ENCODE measurements at places on chromosomes 12 and 14.

GRCh38 chr12:57726151-57726883 lies 12.2 kb downstream of the AGAP2 start:
- no peak for DNase-seq

- no peak for DNase-seq
Measured at GRCh38 chr12:4745249-4745648, 25.0 kb downstream of the GALNT8 start.

GRCh38 chr14:36055681-36056225 lies 120.8 kb downstream of the PTCSC3 start:
- no peak for DNase-seq

GRCh38 chr14:104222396-104223036 lies 84.1 kb downstream of the KIF26A start:
- DNase-seq = no peak

DNA sequence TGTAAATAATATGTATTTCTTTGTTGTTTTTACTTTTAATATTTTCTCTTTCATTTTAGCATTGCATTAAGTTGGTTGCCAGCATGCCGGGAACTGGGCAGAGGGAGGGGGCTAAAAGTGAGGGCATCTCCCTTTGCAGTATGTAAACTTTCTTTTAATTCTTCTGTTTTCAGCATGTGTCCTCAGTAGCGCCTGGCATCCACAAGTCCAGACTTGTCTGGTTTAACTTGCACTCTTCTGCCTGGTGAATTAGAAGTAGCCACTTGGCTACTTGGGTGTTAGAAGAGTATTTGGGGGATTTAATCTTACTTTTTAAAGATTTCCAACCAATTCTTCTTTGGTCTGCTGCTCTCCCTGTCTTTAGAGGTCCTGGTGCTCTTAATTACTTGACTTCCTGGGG lies 117.2 kb upstream of the SCAF11 start:
- no peak for DNase-seq

GRCh38 chr14:50821510-50822464 lies 9.2 kb downstream of the NIN start:
- peak; percentile 12 for DNase-seq

- DNase-seq = no peak
Measured at GRCh38 chr12:132214891-132215290, 70.6 kb downstream of the NOC4L start.

DNA sequence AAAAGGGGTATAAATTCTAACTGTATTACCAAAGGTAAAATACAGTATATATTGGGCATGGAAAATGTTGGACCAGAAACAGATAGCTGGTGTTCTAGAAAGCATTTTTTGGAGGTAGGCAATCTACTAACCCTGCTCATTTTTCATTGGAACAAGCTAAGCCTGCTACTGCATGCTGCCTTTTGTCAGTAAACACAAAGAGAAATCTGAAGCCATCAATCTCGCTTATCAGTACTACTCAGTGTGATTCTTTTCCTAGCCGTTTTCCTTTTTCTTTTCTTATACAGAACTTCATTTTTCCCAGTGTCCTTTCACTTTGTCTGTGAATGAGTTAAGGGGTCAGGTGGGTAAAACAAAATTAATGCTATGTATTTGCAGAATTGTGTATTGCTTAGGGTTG lies 312.3 kb downstream of the NPAS3 start:
- no peak for DNase-seq

DNA sequence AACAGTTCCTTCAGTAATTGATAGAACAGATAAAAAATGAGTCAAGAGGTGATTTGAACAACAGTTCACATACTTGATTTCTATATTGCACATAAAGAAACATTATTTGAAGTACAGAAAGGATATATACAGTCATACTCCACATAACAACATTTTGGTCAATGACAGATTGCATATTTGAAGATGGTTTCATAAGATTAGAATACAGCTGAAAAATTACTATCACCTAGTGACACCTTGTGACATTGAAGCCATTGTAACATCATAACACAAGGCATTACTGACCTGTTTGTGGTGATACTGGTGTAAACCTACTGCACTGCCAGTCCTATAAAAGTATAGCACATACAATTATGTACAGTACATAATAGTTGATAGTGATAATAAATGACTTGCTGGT lies 43.1 kb upstream of the ABCC9 start:
- DNase-seq = no peak

DNA sequence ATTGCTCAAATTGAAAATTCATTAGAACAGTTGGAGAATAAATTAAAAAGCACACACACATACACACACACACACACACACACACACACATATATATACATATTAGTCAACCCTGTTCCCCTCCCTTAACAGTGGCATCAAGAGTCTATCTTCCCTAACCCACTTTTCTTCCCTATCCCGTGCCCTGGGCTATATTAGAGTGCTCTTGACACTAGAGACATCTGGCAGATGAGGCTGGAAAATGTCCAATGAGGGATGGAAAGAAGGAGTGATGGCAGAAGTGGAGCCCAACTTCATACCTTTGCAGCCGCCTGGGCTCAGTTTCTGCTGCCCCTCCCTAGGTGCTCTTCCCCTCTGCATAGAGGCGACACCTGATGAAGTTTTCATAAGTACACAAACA lies 172.4 kb upstream of the NUDT4 start:
- no peak for DNase-seq

- DNase-seq = no peak
Measured at GRCh38 chr12:94535510-94535921, 75.8 kb upstream of the CEP83 start.

DNA sequence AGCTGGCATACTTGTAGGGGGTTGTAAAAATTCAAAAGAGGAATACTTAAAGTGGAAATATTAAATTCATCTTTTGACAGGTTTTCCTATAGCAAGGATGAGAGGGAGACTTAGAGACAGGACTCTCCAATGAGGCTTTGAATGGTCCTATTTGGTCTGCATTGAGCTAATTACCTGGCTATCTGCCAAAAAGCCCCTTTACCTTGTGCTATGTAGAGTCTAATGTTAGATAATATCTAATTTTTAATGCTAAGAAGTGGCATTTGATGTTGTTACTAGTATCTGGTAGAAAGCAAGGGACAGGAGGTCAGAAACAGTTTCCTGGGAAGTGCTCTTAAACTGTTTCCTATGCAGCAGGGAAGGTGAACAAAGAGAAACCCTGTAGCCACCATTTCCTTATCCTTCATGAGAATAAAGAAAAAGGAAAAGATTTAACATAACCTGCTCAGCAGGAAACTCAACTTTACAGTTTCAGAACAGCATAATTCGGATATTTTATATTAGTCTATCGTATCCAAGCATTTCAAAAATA lies 550.0 kb downstream of the SOX5 start:
- DNase-seq = no peak

DNA sequence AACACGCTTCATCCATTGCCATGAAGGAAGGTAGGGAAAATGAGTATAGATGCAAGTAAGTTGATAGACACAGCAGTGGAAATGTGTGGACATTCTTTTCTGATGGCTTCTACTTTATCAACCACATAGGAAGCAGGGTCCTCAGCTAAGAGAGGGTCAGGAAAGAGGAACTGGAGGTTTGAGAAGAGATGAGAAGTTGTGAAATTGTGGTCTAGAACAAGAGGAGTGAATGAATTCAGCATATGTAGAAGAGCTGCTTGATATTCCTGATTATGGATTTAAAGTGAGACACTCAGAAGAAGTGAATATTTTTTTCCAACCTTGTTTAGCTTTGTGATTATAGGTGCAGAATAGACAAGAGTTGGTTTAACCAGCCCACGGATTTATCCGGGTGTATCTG lies 128.5 kb downstream of the SLC15A5 start:
- DNase-seq = no peak

DNA sequence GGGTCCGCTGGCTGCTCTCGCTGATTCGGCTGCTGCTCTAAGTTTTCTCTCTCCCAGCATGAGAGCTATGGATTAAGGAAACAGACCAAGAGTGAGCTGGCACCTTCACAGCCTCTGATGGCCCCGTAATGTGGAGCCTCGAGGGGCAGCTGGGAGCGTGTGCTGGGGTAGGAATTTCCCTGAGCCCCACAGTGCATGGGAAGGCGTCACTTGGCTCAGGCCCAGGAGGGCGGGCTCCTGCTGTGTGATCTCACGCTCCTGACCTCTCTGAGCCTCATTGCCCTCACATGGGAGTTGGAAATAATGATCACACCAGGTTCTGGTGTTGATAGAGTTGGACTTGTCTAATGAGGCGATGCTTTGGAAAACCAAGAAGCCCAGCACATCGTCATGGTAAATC lies 238.6 kb upstream of the CRY1 start:
- DNase-seq = no peak

DNA sequence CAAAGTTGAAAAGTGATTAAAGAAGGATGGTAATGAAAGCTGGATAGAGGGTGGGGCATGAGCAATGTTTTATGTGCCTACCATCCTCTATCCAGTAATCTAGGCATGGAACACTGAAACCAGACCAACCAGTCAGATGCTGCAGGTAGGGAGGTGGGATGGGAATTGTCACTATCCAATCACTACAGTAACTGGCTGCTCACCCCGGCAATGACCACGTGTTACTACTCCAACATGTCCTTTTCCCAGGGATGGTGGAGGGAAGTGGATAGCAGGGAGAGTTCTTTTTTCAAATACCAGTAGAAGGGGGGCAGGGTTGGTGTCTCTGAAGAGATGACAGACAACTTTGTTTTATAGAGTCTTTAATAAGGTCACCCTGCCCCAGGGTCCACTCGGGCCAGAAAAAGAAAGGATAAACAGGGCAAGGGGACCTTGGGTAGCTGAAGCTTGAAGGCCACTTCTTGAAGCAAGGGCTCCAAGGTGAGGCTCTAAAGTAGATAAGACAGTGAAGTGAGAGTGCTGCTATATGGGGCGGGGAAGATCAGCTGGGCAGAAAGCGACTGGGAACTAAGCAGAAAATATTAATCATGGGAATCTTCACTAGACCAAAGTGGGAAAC lies 14.7 kb upstream of the CDH24 start:
- DNase-seq = no peak

DNA sequence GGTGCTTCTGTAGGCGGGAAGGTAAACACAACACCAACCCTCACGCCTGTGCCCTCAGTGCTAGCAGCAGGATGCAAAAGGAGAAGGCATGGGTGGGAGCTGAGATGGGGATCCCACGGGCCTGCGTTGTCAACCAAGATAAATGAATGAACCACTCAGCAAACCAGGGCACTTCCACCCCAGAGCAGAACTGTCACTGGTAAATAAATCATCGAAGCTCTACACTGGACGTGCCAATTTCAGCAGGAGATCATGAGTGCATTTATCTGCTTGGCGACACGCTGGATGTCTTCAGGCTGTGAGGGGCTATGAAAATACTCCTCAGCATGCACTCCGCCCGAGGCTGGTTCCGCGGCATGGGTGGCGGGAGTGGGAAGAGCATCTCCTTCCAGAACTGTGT lies 33.2 kb downstream of the HSPB8 start:
- no peak for DNase-seq

DNA sequence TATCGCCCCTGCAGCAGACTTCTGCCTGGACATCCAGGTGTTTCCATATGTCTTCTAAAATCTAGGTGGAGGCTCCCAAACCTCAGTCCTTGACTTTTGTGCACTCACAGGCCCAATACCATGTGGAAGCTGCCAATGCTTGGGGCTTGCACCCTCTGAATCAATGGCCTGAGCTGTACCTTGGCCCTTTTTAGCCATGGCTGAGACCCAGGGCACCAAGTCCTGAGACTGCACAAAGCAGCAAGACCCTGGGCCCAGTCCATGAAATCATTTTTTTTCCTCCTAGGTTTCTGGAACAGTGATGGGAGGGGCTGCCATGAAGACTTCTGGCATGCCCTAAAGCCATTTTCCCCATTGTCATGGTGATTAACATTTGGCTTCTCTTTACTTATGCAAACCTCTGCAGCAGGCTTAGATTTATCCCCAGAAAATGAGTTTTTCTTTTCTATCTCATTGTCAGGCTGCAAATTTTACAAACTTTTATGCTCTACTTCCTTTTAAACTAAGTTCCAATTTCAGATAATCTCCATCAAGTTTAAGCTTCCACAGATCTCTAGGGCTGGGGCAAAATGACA lies 1445.8 kb upstream of the FLRT2 start:
- DNase-seq = no peak

DNA sequence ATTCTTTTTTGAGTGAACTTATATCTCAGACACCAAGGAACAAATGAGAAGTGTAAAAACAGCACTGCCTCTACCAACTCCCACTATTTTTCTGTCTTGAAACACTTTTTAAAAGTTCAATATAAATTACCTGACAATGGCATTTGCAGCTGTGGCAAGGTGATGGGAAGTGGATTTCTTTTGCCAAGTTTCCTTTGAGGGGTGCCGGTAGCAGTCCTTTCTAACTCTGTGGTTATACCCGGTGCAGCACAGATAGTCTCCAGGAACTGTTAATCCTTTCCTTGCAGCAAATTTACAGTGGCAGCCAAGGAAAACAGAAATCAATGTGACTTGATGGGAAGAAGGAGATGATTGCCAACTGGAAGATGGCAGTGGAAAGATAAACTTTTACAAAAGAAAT lies 243.7 kb downstream of the BCAT1 start:
- DNase-seq = no peak

DNA sequence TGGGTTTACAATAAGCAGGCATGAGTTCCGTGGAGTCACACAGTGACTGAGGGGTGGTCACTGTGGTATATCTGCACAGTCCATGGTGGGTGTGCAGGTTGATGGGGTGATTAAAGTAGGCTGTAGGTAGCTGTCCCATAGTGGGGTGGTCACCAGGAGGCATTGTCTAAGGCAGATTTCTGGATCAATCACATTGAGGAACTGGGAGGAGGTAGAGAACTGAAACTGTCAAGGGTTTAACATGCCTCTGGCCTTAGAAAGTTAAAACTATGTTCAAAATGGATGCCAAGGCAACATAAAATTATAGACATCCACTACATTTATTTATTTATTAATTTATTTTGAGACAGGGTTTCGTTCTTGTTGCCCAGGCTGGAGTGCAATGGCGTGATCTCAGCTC lies 8.3 kb downstream of the ADCK1 start:
- no peak for DNase-seq

- DNase-seq = peak; percentile 46
Measured at GRCh38 chr12:122646517-122647217, 56.5 kb downstream of the HCAR2 start.

GRCh38 chr14:81432219-81432661 lies 32.1 kb upstream of the STON2 start:
- DNase-seq = no peak

DNA sequence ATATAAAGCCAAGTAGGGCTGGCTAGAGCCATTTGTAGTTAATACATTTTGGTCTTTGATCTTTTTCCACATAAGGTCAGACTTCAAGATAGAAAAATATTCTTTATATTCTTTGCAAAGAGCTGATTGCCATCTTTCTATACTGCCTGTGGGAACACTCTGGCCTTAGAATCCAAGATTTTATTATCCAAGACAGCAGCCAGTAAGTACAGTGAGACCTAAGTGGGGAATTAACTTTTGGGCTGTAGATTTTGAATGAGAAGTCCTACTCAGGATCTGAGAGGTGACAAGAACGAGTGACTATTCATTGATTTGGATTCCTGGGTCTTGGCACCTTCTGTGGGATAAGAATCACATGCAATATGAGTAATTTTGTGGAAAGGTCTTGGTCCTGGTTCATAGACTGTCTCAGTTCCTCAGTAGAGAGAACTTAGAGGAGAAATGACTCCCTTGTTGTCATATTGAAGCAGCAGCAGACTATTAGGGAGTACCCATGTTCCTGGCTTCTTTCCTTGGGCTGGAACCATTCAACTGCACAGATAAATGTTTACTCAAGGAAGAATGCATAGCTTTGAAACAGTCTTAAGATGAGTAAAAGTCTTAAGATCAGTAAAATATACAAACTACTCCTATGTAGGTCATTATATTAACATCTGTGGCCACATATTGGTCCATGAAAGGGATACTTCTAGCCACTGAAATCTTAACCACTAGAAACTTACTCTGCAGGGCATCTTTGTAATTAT lies 353.8 kb downstream of the RAD51B start:
- DNase-seq = no peak

GRCh38 chr12:69061574-69061973 lies 128.6 kb upstream of the CPM start:
- DNase-seq = no peak

Data from activated CD4-positive, alpha-beta T cell treated with anti-CD3 and anti-CD28 coated beads, Interleukin-2, amount 50 U/mL, for 4 hours (primary cell).